Thyroid gland (tissue), 4 donors: ENCODE measurements at places on chromosomes 13 and 19. TPM values are rescaled to one million over a fixed set of nuclear protein-coding genes. Genes with fewer than 3 reads are reported as not detected.

The COMP gene
- 3.2 TPM for total RNA-seq

The TPTE2 gene
- not detected for total RNA-seq

The CRB3 gene
- total RNA-seq: 52.7 TPM

The PRRG2 gene
- total RNA-seq: 20.6 TPM

The FCGBP gene
- 213 TPM for total RNA-seq

The AKAP11 gene
- total RNA-seq: 34.1 TPM

The ZNF154 gene
- 15.6 TPM for total RNA-seq

The TUBA3C gene
- total RNA-seq: not detected

DNA sequence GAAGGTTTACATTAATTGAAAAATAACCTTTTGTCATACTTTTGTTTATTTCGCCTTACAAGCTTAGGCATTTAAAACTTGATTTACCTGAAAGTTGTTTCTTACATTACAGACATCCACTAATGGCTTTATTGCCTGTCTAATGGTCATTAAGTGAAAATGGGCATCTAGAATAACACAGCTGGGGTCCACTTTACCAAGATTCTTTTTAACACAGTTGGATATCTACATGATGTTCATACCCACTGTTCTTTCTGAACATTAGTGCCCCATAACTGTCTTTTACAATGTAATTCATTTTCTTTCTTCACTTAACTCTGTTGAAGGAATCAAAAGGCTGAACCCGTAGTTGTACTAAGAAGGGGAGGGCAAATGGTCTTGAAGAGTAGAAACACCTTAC, 19.8 kb upstream of the KLHL1 start:
- H3K4me1 ChIP-seq: no peaks in the 10 kb centered on the region
- H3K27ac ChIP-seq: no peak overlapping the region
- DNase-seq: no peak

DNA sequence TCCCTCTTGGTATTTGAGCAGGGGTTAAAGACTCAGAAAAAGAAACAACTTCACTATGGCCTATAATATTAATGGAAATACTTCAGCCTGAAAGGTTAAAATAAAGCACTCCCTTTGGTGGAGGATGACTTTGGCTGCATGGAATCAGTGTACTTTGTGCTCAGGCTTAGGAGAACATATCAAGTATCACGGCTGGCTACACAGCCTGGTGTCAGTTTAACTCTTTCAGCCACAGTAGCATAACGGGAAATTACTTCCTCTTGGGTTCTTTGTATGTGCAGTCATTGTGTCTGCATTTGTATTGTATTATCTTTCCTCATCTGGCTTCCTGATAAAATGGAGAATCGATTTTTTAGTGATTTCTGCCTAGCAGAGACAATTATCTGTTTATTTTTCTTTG, 239.0 kb downstream of the GGACT start:
- no peaks in the 10 kb centered on the region for H3K27me3 ChIP-seq
- H3K4me3 ChIP-seq: no peak overlapping the region
- H3K4me1 ChIP-seq: no peaks in the 10 kb centered on the region

- H3K27me3 ChIP-seq: no peaks in the 10 kb centered on the region
- H3K4me1 ChIP-seq: no peaks in the 10 kb centered on the region
- no peak overlapping the region for H3K4me3 ChIP-seq
- no peak overlapping the region for H3K27ac ChIP-seq
- no peaks in the 10 kb centered on the region for H3K36me3 ChIP-seq
Observed at GRCh38 chr13:113013303-113013702, 44.3 kb downstream of the MCF2L start.

- no peak for DNase-seq
- no peaks in the 10 kb centered on the region for H3K4me1 ChIP-seq
- H3K4me3 ChIP-seq: no peak overlapping the region
- H3K27me3 ChIP-seq: no peaks in the 10 kb centered on the region
- H3K36me3 ChIP-seq: no peaks in the 10 kb centered on the region
- H3K27ac ChIP-seq: no peak overlapping the region
Observed at GRCh38 chr13:34031610-34032009, 213.7 kb downstream of the RFC3 start.

GRCh38 chr13:43515531-43515930, 271.2 kb downstream of the ENOX1 start:
- no peaks in the 10 kb centered on the region for H3K4me1 ChIP-seq
- no peaks in the 10 kb centered on the region for H3K27me3 ChIP-seq
- DNase-seq: no peak
- no peak overlapping the region for H3K4me3 ChIP-seq
- no peaks in the 10 kb centered on the region for H3K36me3 ChIP-seq
- no peak overlapping the region for H3K27ac ChIP-seq

- no peak for DNase-seq
- peak overlapping the region; percentile 70 for H3K27ac ChIP-seq
- peaks cover 17% of the 10 kb centered on the region for H3K4me1 ChIP-seq
- H3K4me3 ChIP-seq: no peak overlapping the region
Observed at GRCh38 chr13:49023431-49023830, 47.7 kb downstream of the FNDC3A start.

DNA sequence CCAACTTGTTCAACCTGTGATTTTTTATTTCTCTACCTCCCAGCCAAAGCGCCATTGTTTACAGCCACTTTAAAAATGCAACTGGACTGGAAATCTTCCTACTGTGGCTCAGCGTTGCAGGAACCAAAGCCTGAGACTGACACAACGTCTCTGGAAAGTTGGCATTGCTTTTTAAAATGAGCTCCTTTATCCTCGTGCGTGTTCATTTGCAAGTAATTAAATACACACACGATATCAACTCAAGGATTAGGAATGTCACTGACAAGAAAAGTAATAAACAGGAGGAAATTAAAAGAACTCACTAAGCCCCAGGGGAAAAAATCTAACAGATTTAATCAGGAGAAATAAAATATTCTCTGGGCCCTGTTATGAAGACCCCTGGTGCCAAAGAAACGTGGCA, 184.6 kb upstream of the IRS2 start:
- H3K36me3 ChIP-seq: no peaks in the 10 kb centered on the region
- H3K4me3 ChIP-seq: no peak overlapping the region
- DNase-seq: no peak
- no peak overlapping the region for H3K27ac ChIP-seq

- peak overlapping the region; percentile 97 for H3K27ac ChIP-seq
- H3K4me3 ChIP-seq: peak overlapping the region; percentile 99
- peak; percentile 25 for DNase-seq
- H3K4me1 ChIP-seq: peaks cover 36% of the 10 kb centered on the region
- H3K36me3 ChIP-seq: no peaks in the 10 kb centered on the region
- H3K27me3 ChIP-seq: no peaks in the 10 kb centered on the region
Observed at GRCh38 chr13:102597029-102597961, 509 bp downstream of the TPP2 start.

- H3K4me1 ChIP-seq: no peaks in the 10 kb centered on the region
- DNase-seq: no peak
- no peak overlapping the region for H3K4me3 ChIP-seq
- no peaks in the 10 kb centered on the region for H3K27me3 ChIP-seq
Observed at GRCh38 chr19:30361721-30362120, 10.5 kb upstream of the ZNF536 start.

DNA sequence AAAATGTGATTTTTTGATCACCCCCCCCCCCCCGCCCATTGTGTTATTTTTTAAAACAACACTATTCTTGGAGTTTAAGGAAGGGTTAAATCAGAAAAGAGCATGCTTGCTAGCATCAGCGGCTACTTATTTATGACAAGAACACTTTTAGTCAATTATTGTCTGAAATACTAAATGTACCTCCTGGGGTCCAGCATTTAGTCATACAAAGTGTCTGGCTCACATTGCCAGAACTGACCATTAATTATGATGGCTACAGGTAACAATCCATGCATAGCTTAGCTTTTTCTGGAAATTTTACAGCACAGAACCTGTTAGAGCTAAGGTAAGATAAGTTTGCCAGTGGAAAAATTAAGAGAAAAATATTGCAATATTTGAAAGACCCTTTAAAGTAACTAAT, 90.1 kb downstream of the PCDH9 start:
- H3K4me3 ChIP-seq: no peak overlapping the region
- DNase-seq: no peak

DNA sequence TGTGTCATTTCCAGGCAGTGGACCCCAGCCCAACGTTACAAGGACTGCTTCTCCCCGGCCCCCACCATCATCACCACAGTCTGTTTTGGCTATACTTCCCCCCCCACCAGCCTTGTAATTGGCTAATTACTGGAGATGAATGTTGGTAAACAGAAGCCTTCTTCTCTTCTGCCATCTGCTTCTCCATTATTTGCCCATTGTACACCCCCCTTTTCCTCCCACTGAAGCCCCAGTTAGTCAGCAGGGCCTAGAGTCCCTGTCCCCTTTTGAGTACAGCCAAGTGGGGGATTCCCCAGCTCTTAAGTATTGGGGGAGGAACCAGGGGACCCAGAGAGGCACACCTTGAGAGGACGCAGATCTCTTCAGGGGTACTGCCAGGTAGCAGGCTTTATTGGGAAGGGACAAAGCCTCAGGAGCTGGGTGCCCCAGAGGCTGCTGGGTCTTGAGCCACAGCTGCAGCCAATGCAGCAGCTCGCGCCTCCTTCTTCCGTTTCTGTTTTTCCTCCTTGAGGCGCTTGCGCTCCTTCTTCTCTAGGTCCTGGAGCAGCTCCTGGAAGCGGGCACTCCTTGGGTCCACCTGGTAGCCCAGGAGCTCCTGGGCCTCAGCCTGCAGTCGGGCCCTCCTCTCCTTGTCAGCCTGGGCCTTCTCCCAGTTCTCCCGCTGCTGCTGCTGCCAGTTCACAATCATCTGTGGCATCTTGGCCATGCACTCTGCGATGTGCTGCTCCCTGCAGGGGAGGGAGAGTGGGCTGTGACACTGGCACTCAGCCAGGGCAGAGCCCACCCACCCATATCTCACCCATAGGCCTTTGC, 3.0 kb downstream of the GADD45GIP1 start:
- H3K4me1 ChIP-seq: peaks cover 9% of the 10 kb centered on the region
- no peak overlapping the region for H3K4me3 ChIP-seq
- H3K36me3 ChIP-seq: peaks cover 44% of the 10 kb centered on the region
- DNase-seq: no peak

- no peak for DNase-seq
- no peaks in the 10 kb centered on the region for H3K27me3 ChIP-seq
- no peak overlapping the region for H3K27ac ChIP-seq
- no peaks in the 10 kb centered on the region for H3K36me3 ChIP-seq
- no peak overlapping the region for H3K4me3 ChIP-seq
Observed at GRCh38 chr19:43078311-43078710, 4.2 kb downstream of the PSG2 start.

DNA sequence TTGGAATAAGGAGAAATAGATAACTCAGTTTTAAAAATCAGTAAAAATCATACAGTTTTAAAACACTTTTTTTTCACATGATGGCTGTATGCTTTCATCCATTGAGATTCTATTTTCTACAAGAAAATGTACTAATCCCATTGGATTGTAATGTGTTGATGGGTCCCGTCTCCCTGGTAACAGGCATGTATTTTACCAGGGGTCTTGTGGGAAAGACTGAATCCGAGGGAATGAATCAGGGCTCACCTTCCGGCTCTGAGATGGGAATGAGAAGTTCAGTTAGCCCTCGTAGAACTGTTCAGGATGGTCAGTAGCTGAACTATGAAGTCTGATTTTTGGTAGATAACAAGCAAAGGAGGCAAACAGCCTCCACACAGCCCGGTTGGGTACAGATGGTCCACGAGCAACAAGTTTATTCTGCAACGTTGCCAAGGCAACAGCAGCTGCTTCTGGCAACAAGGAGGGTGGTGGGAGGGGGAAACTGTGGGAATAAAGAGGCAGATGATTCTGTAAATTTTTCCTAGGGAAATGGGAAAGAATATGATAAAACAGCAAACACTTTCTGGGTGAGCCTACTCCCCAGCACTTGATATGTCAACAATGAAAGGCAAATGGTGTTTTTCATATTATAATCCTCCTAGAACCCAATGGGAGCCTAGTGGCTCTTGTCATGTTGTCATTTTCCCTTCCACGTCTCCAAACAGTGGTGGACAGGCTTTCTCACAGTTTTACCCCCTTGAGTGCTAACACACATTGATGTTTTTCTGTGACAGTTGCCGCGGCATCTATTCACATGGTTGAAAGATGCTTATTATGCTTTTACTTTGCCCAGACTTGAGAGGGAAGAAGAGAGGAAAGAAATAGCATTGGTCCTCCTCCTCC, 12.4 kb upstream of the SIAH3 start:
- no peaks in the 10 kb centered on the region for H3K36me3 ChIP-seq
- DNase-seq: no peak
- H3K4me1 ChIP-seq: no peaks in the 10 kb centered on the region
- H3K4me3 ChIP-seq: no peak overlapping the region

DNA sequence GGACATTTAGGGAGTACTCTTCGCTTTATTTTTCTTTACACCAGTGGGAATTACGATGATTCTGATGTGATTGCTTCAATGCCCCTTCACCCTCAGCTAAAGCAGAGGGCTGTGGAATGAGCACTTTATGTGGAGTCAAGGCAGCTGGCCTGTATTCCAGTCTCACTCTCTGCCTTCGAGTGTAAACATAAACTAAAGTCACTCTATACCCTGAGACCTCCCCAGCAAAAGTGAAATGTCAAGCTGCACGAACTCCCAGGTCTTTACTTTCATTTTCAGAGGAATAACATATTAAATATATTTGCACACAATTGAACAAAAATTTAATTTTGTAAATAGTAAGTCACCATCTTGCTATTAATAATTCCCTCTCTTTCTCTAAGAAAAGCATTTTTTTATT, 557.1 kb downstream of the DACH1 start:
- no peak overlapping the region for H3K4me3 ChIP-seq
- no peak overlapping the region for H3K27ac ChIP-seq
- no peaks in the 10 kb centered on the region for H3K27me3 ChIP-seq
- no peak for DNase-seq

DNA sequence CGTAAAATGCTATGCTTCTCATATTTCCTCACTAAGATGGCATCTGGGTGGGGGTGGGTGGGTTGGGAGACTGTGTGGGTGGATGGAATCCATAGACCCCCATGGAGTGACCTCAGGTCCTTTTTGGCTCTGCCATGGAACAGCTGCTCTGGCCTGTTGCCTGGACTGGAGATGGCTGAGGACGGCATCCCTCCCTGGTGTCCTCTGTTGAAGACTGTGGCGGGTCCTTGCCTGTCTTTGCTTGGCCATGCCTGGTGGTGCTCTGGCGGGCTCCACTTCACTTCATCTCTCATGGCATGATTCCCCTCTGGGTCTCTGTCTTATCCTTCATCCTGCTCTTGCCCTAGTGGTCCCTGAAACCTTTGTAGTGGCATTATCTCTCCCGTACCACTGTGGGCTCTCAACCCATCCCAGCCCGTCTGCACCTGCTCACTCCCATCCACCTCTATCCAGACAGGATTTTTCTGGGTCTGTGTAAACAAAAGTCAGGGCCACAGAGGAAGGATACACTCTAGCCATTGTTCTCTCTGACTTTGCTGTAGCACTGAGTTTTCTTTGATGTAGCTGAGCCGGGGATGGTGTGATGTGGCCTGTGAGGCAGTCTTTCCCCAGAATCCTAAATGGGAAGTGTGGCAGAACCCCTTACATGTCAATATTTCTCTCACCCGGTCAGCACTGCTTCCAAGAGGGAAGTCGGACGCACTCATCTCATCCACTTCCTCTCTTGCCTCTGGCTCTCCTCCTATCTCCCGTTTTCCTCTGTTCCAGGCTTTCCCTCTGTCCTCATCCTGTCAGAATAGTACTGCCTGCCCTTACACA, 36.1 kb downstream of the WDFY2 start:
- peaks cover 70% of the 10 kb centered on the region for H3K4me1 ChIP-seq
- no peak for DNase-seq
- H3K27ac ChIP-seq: peak overlapping the region; percentile 75
